Suprapubic skin (tissue), 4 donors: ENCODE measurements at places on chromosomes 7 and 10.

DNA sequence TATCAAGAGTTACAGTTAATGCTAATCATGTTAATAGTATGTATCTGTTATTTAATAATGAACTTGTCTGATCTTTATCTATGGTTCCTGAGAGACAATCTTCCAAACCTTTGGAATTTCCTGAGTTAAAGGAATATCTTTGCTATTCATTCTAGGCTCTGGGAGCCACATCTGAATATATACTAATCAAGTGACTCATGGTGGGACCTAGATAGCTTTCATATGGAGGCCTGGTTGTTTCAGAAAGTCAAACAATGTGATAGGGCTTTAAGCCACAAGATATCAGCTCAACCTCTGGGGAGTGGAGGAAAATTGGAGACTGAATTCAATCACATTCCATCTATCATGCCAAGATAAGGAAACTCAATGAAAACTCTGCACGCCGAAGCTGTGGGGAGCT is 746.4 kb downstream of the TNS3 start:
- DNase-seq: no peak

GRCh38 chr10:74439213-74439612 is 288.2 kb downstream of the ADK start:
- DNase-seq: no peak

GRCh38 chr7:40356312-40356711 is 221.5 kb downstream of the SUGCT start:
- DNase-seq: no peak

DNA sequence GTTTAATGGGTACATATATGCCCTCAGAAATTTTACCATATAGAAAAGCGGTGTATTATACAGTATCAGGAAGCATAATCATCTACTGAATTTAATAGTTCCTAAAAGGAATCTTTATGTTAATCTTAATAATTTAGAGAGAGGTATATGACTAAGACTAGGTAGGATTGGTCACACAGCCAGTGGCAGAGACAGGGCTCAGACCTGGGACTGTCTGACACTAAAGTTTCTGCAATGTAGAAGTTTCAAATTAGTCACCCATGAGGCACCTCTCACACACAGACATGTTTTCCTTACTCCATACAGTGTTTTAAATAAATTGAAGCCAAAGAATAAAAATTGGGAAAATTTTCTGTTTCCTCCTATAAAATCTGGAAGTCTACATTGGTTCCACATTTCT is 72.8 kb upstream of the ADRA2A start:
- DNase-seq: no peak

- DNase-seq: no peak
Measured at GRCh38 chr7:93307131-93307660, 75.0 kb downstream of the VPS50 start.

- DNase-seq: peak; percentile 95
Measured at GRCh38 chr10:72334825-72335393, 19.8 kb downstream of the DNAJB12 start.

GRCh38 chr7:39416866-39417265 is 149.3 kb upstream of the YAE1 start:
- no peak for DNase-seq
